ENCODE measurements at places on chromosomes 13 and 19.

- DNase-seq: no peak
These were observed 669.6 kb downstream of the UQCRFS1 start for GRCh38 chr19:28543244-28543776.

- DNase-seq: no peak
These were observed 782.7 kb downstream of the UQCRFS1 start for GRCh38 chr19:28430214-28430613.

GRCh38 chr19:49182848-49183375 lies 25.3 kb downstream of the TRPM4 start:
- DNase-seq: no peak

- no peak for DNase-seq
These were observed 39.3 kb upstream of the GPR183 start for GRCh38 chr13:99346335-99347042.

GRCh38 chr13:57450356-57450755 lies 181.2 kb upstream of the PCDH17 start:
- no peak for DNase-seq

GRCh38 chr13:111936267-111936925 lies 130.6 kb upstream of the SOX1 start:
- DNase-seq: peak; percentile 82

DNA sequence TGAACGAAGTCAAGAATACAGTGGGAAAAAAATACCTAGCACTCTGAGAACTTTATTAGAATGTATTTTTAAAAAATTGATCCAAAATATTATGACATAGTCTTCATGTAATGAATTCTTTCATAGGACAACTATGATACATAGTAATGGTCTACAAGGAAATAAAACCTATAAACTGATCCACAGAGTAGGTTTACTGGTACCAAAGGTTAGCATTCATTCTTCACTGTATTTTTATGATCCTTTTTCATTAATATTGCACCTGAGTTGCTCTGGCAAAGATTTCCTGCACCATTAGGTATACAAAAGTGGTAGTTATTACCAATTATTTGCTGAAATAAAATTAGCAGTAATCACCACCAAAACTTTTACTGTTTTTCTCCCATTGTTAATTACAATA lies 4.2 kb downstream of the NEK3 start:
- no peak for DNase-seq

DNA sequence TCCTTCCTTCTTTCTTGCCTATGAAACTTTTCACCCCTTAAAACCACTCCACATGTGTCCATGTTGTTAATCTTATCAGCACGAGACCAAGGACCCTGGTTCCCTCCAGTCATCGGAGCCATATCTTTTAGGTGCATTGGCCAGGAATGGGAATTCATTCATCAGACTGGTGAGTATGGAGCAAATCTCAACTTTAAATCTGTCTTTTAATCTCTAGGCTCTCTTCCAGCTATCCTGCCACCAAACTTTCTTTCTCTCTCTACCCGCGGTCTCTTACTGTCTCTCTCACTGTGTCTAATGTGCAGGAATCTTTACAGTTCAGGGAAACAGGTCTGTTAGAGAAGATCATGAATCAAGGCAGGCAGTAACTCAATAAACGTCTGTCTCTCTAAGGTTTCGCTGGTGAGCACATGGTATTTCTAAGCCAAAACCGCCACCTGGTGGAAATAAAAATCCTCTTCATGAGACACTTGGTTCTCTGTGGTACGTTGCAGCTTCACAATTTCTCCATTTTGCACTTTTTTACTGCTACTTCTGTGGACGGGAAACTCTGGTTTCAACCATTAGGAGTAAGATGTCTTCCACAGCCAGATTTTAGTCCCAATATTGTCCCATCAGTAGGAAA lies 16.1 kb downstream of the LGALS16 start:
- no peak for DNase-seq
